ENCODE measurements at places on chromosomes 1 and 21.

DNA sequence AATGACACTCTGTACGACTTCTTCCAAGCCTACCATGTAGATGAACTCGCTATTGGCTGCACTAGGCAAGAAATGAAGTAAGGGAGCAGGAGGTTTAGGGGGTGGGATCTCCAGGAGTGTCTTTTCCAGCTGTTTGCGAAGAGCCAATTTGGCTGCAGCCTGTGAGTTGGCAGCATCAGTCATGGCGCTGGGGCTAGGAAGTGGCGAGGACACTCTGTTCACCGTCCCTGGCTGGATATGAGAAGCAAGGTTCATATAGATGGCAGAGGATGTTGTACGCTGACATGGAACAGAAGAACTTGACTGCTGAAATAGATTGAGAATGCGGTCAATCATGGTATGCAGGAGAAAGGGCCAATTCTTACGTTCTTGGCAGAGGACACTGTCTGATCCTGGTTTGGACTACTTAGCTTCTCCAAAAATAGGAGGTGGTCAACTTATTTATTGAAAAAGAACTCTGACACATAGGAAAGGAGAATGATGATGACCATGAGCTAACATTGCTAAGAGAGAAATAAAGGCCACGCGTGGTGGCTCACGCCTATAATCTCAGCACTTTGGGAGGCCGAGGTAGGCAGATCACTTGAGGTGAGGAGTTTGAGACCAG lies 41.2 kb downstream of the SLC27A3 start:
- peak; percentile 46 for DNase-seq

GRCh38 chr1:202590126-202590525 lies 120.1 kb downstream of the SYT2 start:
- no peak for DNase-seq

- no peak for DNase-seq
Measured at GRCh38 chr1:151056149-151056548, 3.3 kb downstream of the CDC42SE1 start.

GRCh38 chr1:20311289-20311688 lies 20.6 kb downstream of the VWA5B1 start:
- no peak for DNase-seq

GRCh38 chr1:244849189-244849866 lies 13.9 kb downstream of the COX20 start:
- DNase-seq: no peak

GRCh38 chr1:240766831-240767230 lies 154.9 kb upstream of the GREM2 start:
- DNase-seq: peak; percentile 6

DNA sequence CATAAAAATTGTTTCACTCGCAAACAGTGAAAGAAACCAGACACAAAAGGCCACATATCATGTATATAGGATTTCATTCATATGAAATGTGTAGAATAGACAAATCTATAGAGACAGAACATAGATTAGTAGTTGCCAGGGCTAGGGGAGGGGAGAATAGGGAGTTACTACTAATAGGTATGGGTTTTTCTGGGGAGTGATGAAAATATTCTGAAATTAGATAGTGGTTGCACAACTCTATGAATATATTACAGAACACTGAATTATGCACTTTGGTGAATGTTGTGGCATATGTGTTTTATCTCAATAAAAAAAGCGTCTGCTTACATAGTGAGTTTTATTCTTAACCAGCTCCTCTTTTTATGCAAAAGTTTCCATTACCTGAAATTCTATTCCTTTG lies 21.6 kb downstream of the SYT14 start:
- no peak for DNase-seq

- DNase-seq: no peak
Measured at GRCh38 chr1:5993556-5994491, 1.6 kb upstream of the NPHP4 start.

- DNase-seq: no peak
Measured at GRCh38 chr21:25518491-25518911, 88.8 kb downstream of the MRPL39 start.

- DNase-seq: no peak
Measured at GRCh38 chr1:18899363-18900049, 2.8 kb downstream of the ALDH4A1 start.

DNA sequence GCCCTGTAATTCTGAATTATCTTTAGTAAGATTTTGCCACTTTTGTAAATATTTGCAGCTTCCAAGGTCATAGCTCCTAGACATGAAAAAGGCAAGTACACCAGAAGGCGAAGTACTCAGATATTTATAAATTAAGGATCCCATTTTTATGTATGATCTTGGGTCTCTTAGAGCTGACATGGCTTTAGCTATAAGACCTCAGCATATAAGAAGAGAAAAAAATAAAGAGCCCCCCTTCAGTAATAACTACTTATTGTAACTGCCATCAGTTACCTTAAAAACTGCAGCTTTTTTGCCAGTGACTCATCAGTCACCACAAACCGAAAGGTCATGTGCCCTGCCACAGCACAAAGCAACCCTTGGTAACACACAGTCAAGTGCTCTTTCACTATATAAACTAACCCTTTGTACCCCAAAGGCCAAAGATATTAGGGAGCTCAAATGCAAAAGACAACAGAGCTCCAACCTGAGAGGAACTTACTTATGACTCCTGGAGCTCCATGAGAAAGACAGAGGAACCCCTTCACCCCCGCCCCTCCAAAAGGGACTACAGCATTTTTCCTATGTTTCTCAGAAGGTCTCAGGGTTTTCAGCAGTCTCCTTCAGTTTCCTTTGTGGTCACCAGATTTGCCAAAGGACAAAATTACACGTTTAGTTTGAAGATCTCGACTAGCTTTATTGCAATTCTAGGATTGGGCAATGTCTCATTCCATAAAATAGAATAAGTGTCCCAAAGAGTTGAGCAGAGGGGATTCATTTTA lies 219.8 kb upstream of the DUSP10 start:
- peak; percentile 53 for DNase-seq

DNA sequence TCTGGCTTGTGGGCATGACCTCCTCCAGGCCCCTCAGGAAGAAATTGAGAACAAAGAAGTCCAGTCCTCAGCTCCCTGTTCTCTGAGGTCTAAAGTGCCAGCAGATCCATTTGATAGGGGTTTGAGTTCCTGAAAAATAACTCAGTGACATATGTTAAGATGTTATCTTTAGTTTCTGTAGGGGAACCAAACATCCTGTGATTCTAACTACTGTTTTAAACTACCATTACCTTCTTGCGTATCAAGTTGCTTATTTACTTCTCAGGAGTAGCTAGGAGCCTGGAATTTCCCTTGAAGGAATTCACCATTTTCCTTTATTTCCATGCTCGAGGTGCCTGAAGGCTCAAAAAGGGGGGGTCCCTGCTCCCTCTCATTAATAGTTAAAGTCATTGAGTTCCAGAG lies 18.8 kb upstream of the LIN9 start:
- no peak for DNase-seq

DNA sequence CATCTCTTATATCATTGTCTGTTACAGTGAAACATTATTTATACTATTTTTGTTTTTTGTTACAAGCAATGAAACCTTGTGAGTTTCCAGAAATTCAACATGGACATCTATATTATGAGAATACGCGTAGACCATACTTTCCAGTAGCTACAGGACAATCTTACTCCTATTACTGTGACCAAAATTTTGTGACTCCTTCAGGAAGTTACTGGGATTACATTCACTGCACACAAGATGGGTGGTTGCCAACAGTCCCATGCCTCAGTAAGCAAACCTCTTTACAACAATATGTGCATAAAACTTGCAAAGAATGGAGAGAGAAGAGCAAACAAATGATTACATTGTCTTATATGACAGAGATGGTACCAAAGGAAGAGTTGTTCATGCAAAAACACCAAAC lies 22.4 kb downstream of the CFHR4 start:
- no peak for DNase-seq

DNA sequence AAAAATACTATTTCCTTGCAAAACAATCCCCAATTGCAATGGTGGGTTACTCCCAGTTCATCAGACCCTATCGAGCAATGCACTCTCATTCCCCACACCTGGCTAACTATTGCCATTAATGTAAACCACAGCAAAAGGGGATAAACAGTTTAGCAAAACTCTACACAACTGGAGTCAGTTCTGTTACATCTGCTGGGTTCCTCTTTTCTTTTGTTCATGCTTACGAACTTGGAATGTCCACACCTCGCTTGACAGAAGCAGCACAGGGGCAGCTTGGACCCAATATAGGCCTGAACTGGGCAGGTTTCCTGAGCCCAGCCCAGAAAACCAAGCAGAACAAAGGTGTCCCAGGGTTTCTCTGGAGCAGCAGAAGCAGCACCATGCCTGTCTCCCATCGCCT lies 57.4 kb downstream of the ADSS2 start:
- no peak for DNase-seq

DNA sequence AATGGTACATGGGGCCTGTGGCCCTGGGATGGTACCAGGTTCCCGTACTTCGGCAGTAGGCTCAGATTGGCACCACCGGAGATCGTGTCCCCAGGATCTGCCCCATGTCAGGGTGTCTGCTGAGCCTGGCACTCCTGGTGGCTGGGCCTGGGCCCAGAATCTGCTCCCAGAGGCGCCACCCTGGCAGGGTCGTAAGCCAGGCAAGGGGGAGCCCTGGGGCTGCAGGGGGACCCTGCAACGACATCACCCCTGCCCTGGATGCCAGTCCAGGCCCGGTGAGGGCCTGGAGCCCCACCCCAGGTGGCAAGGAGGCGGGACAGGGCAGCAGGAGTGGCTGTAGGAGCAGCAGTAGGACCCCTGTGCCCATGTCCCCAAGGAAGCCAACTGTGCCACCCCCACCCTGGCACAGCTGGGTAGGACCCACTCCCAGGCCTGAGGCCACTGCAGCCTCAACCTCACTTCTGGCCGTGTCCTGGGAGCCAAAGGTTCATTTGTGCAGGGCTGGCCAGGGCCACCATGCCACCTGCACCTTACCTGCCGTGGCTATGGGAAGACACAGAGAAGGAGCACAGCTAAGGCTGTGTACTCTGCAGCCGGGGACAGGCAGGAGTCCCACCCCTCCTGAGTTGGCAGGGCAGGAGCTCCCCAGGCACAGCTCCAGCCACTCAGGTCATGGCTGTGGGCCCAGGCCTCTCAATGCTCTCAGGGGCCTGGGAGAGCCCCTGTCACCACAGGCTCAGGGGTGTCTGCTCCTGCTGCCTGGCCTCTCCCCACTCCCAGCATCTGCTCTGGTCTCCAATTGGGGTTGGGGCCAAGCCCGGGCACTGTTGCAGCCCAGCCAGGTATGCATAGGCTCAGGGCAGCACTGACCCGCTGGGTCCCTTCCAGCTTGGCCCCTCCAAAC lies 141.7 kb downstream of the EIF4G3 start:
- DNase-seq: no peak

GRCh38 chr1:25536124-25536523 lies 7.3 kb upstream of the LDLRAP1 start:
- no peak for DNase-seq

DNA sequence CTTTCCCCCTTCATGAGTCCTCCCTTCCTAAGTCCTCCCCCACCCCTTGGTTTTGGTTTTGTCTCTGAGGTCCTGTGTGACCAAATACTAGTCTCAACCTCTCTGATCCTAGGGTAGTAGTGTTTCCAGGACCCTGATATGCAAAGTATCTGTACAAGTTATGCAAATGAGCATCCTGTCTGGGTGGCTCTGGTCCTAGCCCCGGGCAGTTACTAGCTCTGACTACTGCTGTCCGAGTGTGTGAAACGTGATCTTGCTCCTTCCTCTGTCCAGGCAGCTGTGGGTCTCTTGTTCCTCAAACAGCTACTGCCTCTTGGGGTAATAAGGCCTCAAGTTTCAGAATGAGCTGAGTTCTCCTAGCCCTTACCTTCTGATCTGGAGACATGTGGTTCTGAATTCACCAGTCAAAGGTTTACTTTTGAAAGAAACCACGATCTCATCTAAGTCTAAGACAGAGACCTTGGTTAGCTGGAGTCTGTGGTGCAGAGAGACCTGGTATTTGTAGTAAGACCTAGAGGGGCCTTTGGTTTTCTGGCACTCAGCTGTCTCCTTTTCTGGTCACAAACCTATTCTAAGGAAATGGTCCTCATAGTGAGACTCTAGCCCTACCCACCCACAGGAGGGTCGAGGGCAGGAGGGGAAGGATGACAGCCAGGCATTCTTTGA lies 31.0 kb upstream of the IL19 start:
- DNase-seq: no peak

DNA sequence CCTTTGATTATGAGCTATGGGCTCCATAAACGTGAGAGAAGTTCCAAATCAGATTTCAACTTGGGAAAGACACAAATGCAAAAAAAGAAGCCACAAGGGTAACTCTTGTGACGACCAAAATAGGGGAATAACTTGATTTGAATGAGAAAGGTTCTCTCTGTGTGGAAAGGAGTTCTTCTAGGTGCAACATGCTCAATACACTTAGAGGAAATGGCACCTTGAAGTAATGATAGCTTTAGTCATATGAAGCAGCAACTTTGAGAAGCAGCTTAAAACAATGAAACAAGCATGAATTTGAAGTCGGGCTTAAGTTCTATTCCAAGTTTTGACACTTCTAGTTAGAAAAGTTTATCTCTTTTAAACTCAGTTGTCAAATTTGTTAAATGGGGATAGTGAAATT lies 21.8 kb upstream of the RGS1 start:
- no peak for DNase-seq

GRCh38 chr1:63951059-63951946 lies 177.5 kb downstream of the ROR1 start:
- peak; percentile 52 for DNase-seq

- peak; percentile 65 for DNase-seq
Measured at GRCh38 chr1:79323239-79324025, 316.9 kb upstream of the ADGRL4 start.

GRCh38 chr1:36223381-36223995 lies 755 bp upstream of the THRAP3 start:
- peak; percentile 47 for DNase-seq

DNA sequence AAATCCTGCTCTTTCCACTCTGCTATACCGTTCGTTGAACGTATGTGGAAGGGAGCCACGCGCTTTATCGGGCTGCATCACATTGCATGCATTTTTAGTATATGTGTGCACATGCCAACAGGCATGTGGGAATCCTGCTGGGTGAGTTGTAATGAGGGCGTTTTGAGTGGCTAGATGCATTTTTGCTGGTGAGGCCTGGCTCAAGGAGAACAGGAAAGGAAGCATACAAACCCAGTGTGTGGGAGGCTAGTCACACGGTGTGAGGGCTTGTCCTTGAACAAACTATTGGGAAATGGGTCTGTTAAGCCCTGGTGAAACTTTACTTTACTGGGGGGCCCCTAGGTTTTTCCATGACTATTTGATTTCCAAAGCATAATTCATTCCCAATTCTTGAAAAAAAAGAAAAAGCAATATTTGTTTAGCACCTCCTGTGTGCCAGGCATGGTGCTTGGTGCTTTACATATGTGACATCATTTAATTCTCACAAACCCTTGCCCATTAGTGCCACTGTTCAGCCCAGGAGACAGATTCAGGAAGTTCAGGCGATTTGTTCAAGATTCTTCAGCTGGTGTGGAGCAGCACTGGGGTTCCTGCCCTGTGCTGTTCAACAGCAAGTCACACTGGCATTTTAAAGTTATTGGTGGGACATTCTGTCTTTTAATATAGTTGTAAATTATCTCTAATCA lies 25.6 kb upstream of the JUN start:
- DNase-seq: peak; percentile 70

GRCh38 chr21:45289655-45290515 lies 2.2 kb upstream of the POFUT2 start:
- no peak for DNase-seq

GRCh38 chr1:110355321-110355720 lies 16.1 kb downstream of the RBM15 start:
- no peak for DNase-seq

GRCh38 chr1:78617615-78618026 lies 2.6 kb upstream of the IFI44L start:
- DNase-seq: peak; percentile 72
